Pulmonary artery endothelial cell (primary cell): ENCODE measurements at places on chromosomes 2 and 18. TPM values are rescaled to one million over a fixed set of nuclear protein-coding genes. Genes with fewer than 3 reads are reported as not detected.
A peak's percentile ranks its signal among the peaks of the same experiment; 100 is the strongest.

GRCh38 chr2:85221067-85221691 lies 88.0 kb downstream of the TCF7L1 start:
- DNase-seq, result no peak

- no peak for DNase-seq
These were observed 826.2 kb upstream of the DDX18 start for GRCh38 chr2:116988303-116988702.

Gene KCNIP3
- total RNA-seq, result 0.33 and 0.35 TPM in 2 replicates

Gene GCKR
- 7.5 and 7.8 TPM in 2 replicates for total RNA-seq

DNA sequence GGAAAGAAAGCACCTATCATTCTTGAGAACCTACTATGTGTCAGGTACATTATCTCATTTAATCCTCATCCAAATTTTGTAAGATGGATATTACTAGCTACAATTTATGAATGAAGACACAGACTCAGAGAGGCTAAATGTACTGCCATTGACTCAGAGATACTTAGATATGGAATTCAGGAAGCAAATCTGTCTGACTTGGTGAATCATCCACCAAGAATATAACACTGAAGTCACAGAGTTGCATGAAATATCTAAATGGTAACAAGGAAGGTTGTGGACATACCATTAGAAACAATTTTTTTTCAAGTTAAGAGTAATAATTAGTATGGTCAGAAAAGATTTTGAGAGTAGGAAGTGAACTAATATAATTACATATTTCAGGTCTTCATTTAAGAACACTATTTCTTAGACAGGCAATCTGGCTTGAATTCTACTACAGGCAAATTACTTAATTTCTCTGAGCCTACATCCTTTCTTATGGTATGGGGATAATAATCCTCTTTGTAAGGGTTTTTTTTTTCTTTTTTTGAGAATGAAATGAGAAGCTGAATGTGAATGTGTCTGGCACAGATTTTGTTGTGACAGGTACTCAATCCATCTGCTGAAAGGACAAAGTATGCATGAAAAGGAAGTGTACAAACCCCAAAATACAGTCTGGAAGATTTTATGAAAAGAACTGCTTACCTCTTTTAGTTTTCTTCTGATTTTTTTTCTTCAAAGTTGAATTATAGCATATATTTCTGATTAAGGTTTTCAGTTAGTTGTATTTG lies 14.8 kb upstream of the C2orf66 start:
- DNase-seq, result peak; percentile 32

Gene BOK
- 39.4 and 57.5 TPM in 2 replicates for total RNA-seq

DNA sequence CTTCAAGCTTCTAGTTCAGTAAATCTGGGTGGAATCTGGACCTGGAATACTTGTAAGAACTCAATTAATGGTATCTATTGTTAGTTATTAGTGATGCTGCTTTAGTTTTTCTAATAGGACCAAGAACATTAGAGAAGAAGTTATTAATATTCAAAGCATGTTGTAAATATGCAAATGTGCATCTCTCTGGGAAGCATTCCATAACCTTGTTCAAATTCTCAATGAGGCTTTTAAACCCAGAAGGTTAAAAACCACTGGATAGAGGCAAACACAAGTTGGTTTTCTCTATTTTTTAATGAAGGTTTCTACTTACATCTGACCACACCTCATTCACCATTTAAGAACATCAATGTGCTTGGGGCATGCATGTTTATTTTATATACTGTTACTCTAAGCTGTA lies 16.1 kb upstream of the ACVR1C start:
- no peak for DNase-seq

Gene ALPG
- not detected in 2 replicates for total RNA-seq

- no peak for DNase-seq
These were observed 660.5 kb downstream of the LRRTM4 start for GRCh38 chr2:76861708-76862107.

DNA sequence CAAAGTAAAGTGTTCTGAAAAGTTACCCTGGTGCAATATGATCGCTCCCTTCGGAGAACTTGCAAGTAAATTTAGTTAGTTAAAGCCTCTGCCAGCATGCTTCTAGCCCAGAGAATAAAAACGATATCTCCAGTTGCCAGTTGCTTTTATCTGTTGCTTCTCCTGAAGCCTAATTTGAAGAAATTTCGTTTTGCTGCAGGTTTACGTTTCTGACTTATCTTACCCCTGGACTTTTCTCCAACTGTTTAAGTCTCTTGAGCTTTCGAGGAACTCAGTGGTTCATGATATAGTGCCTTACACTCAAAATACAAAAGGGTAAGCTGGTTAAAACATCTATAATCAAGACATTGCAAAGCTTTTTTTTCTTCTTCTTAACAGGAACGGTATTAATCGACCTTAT lies 131.1 kb downstream of the FAM161A start:
- DNase-seq, result no peak

DNA sequence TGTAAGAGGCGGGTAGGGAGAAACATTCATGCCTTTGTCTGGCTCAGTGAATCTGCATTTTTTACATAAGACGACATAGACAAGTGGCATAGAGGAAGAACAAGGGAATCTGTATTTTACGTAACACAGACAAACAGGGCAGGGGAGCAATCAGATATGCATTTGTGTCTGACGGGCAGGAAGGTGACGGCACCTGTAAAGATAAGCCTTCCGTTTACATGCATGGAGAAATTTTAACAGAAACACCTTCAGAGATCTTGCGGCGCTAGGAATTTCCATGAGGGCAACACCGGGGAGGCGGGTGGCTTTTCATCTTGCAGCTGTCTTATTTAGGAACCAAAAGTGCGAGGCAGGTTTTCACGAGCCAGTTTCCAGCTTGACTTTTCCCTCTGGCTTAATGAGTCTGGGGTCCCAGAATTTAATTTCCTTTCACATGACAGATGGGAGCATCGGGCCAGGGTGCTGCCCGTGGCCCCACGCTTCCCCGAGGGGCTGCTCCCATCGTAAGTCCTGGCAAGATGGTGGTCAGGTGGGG lies 42.6 kb downstream of the RTP5 start:
- no peak for DNase-seq

Gene TUBA4A
- 14.0 and 29.0 TPM in 2 replicates for total RNA-seq

DNA sequence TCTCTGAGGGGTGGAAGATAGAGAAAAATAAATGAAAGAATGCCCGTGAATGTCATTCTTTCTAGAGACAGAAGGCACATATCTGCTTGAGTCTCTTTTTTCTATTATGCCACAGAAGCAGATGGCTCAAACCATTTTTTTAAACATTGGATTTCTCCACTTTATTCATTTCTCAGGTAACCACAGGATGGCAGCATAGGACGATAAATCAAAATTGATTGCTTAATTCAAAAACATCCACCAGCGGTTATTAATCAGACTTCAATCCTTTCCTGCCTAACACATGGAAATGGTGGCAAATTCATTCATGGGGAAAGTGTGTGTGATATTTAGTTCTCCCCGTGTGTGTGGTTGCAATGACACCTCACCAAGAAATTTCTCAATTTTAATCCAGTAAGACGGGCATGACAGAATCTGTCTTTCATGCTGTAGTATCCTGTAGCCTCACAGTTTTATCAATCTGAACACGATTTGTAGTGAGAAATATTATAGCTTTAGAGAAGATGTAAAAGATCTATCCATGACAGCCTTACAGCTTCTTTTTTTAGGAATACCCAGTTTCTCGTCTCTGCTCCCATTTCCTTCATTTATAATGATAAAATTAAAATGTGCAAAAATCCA lies 72.2 kb downstream of the DSC3 start:
- DNase-seq, result no peak

- DNase-seq, result peak; percentile 30
These were observed 34.9 kb upstream of the MAT2A start for GRCh38 chr2:85503851-85504777.

- DNase-seq, result no peak
These were observed 22.2 kb downstream of the ATAD2B start for GRCh38 chr2:23904692-23905091.

DNA sequence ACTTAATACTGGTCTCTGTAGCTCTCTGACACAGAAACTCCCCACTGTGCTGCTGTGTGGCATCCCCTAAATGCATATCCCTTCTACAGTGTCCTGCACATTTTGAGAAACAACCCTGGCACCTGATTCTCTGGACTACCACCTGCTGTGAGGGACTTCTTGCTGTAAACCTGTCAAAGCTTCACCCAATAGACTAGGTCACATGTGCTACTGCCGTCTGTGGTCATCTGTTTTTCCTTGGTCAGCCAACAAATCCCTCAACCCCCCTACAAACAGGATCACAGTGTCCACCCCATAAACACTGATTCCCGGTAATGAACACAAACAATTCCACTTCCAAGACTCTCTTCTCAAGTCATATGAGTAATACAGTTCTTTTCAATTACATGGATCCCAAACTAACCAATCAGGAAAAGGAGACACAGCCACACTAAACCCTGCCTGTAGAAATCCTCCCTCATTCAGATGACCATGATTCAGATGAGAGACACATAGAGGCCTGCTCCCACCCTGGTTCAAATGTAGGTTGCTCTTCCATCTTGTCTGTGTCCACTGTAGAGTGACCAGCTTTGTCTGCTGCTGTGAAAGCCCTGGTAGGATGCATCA lies 1157.4 kb downstream of the RPIA start:
- DNase-seq, result no peak

Gene SOX11
- not detected in 2 replicates for total RNA-seq

GRCh38 chr2:236818281-236819045 lies 248.8 kb downstream of the ACKR3 start:
- no peak for DNase-seq

DNA sequence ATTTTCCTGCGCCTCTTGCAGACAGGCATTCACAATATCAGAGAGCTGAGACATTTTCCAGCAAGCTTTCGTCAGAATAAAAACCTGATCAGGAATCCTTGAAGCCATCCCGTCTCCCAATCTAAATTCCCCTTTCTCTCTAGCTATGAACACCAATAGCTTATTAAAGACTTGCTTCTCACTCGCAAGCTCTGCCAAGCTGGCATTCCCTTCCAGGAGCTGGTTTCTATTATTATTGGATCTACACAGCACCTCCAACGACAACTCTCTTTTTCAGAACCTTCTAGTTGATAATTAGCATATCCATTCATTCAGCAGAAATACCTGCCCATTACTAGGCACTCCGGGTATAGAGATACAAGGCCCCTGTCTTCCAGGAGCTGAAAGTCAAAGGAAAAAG lies 350.3 kb downstream of the MTX2 start:
- DNase-seq, result no peak

DNA sequence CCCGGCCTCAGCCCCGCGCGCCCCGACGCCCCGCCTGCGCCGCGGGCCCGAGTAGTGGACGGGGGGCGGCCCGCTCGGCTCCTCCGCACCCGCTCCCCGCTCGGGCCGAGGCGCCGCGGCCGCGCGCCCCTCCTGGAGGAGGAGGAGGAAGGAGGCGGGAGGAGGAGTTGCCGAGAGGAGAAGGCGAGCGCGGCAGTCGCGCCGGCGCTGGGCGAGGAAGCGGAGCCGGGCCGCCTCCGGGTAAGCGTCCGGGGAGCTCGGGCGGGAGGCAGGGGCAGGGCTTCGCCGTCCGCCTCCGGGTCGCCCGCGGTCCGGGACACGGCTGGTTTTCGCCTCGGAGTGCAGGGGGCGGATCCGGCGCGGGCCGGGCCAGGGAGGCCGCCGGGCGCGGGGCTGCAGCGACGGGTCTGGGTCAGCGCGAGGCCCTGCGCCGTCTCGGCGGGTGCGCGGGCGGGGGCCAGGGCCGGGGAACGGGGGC lies at the start of gene SOCS6:
Gene SOCS6 (plus strand): TSS at position 195 of the 478 bp plus-strand sequence. CDS start 35,624 bp downstream, outside the sequence.
- DNase-seq, result no peak

- no peak for DNase-seq
These were observed 31.7 kb downstream of the GPC1 start for GRCh38 chr2:240467149-240467642.

GRCh38 chr18:49061239-49061990 lies 110.7 kb upstream of the SMAD7 start:
- DNase-seq, result no peak

GRCh38 chr2:230329946-230330605 lies 3.1 kb downstream of the SP140L start:
- DNase-seq, result no peak

- no peak for DNase-seq
These were observed 2.1 kb downstream of the COL4A4 start for GRCh38 chr2:227161947-227162346.

Gene WBP1
- 26.7 and 33.4 TPM in 2 replicates for total RNA-seq

GRCh38 chr2:134320930-134321329 lies 67.1 kb downstream of the MGAT5 start:
- no peak for DNase-seq

DNA sequence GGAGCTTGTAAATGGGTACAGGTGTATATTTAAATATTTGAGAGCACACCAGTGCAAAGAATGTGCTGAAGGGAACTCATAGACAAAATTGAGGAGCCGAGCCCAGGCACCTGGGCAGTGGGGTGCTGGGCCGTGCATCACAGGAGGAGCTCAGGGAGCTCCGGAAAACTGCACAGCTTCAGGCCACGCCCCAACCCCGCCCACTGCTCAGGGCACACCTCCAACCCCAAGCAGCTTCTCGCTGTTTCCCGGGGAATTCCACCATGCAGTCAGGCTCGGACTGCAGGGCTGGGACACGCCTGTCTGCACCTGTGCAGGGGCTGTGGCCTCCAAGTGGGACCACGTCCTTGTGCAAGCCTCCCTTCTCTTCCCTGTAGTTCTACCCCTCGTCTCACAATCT lies 243.0 kb downstream of the HDAC4 start:
- DNase-seq, result no peak

Gene CERKL
- total RNA-seq, result not detected in 2 replicates
